ENCODE measurements at places on chromosomes 4 and X. TPM values are rescaled to one million over a fixed set of nuclear protein-coding genes. Genes with fewer than 3 reads are reported as not detected.

TNIP3 gene
- total RNA-seq = not detected

NEXMIF gene
- 0.19 TPM for total RNA-seq

SCML1 gene
- 6.8 TPM for total RNA-seq

SOX3 gene
- total RNA-seq = not detected

MAGEH1 gene
- 10.7 TPM for total RNA-seq

FANCB gene
- total RNA-seq = 0.66 TPM

DNA sequence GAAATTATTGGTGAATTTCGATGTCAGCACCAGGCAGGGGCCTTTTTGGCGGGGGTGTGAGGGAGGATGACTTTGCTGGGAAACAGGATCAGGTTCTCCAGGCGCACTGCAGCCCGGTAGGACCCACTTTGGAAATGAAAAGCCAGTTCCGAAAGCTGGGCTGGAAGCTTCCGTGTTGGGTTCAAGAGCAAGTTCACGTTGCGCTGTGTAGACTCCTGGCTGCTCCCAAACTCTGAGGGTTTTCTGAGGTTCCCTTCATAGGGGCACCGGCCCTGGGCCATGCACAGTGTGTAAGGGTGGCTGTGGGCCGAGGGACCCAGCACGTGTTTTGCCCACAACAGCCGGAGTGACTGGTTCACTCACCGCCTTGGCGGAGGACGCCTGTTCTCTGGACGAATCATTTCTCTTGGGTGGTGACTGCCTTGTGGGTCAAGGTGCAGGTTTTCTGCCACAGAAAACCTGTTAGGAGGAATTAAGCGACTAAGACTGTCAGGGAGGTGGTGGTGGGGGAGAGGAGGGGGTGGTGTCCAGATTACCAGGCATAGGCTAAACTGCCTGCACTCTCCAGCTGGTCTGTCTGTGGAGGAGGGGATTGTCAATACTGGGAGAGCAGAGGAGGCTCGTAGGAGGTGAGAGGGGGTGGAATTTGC, 8.0 kb downstream of the SHOX start:
- no peaks in the 10 kb centered on the region for H3K36me3 ChIP-seq
- peaks cover 9% of the 10 kb centered on the region for H3K4me1 ChIP-seq
- no peak overlapping the region for H3K4me3 ChIP-seq
- no peak for DNase-seq
- peaks cover 94% of the 10 kb centered on the region for H3K27me3 ChIP-seq

DNA sequence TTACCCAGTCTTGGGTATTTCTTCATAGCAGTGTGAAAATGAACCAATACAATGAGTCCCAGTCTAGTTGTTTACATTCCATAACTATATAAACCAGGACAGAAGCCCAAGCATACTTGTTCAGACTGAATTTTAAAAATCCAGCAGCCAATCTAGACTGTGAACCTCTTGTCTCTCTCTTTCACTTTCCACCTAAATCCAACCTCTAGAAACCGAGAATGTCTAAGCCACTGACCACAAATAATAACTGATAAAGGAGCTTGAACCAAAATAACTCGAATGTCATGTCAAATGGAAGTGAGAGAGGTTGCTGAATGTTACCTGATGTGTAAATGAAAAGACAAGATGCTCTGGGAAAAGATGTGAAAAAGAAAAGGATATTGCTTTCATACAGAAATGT, 544.7 kb downstream of the NLGN4X start:
- no peak overlapping the region for H3K27ac ChIP-seq
- H3K4me1 ChIP-seq = no peaks in the 10 kb centered on the region
- H3K4me3 ChIP-seq = no peak overlapping the region
- no peak for DNase-seq

GRCh38 chr4:38046727-38047489, 86.7 kb downstream of the PTTG2 start:
- H3K4me3 ChIP-seq = no peak overlapping the region
- H3K4me1 ChIP-seq = peaks cover 32% of the 10 kb centered on the region
- no peak overlapping the region for H3K27ac ChIP-seq
- no peaks in the 10 kb centered on the region for H3K27me3 ChIP-seq
- no peak for DNase-seq
- H3K36me3 ChIP-seq = peaks cover 63% of the 10 kb centered on the region

- no peaks in the 10 kb centered on the region for H3K4me1 ChIP-seq
- no peak overlapping the region for H3K4me3 ChIP-seq
- no peak for DNase-seq
- H3K27me3 ChIP-seq = no peaks in the 10 kb centered on the region
Observed at GRCh38 chrX:18017411-18017810, 156.3 kb upstream of the RAI2 start.

DNA sequence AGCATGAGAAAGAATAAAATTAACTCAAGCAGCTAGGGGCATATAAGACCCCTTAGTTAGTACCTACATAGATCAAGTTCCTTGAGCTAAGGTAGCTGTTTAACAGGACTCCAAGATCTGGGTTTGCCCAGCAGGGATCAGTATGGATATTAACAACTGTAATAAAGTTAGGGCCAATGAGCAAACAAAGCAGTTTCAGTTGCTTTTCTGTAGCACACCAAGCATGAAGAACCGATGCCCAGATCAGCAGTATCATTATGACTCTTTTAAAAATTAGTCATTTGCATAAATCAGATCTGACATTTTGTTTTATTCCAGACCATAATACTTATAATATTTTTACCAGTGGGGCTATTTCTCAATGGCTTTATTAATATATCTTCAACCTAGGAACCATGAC, 80.9 kb downstream of the C4orf33 start:
- no peaks in the 10 kb centered on the region for H3K36me3 ChIP-seq
- no peaks in the 10 kb centered on the region for H3K4me1 ChIP-seq
- no peak overlapping the region for H3K4me3 ChIP-seq
- DNase-seq = no peak

DNA sequence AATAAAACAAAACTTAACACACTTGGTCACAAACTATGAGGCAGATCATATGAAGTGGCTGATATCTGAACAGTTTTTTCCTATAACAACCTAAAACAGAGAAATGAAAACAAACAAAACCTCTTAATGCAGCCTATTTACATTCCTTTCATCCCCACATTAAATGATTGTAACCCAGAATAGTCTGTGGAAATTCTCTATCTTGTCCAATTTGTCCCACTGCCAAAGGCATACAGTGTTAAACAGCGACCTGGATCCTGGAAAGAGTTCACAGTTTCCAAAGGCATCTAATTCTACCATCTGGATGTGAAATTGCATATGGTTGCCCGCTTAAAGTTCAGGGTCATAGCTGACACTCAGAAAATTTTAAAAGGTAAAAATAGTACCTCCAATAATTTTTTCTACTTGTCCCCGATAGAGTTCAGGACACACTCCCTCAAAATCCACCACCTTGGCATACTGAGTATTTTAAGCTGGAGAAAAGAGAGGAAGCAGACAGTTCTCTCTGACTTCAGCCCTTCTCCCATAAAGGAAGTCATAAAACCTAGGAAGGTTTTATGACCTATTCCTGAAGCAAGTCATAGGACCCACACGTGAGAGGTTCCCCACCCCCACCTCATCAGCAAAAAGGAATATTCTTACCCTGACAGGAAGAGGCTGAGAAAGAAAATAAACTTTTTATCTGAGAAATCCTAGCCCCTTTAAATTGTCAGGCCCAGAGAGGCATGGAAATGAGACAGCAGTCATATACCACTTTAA, 270.2 kb downstream of the PAPSS1 start:
- DNase-seq = no peak
- H3K4me3 ChIP-seq = no peak overlapping the region
- H3K36me3 ChIP-seq = no peaks in the 10 kb centered on the region
- H3K27ac ChIP-seq = no peak overlapping the region

DNA sequence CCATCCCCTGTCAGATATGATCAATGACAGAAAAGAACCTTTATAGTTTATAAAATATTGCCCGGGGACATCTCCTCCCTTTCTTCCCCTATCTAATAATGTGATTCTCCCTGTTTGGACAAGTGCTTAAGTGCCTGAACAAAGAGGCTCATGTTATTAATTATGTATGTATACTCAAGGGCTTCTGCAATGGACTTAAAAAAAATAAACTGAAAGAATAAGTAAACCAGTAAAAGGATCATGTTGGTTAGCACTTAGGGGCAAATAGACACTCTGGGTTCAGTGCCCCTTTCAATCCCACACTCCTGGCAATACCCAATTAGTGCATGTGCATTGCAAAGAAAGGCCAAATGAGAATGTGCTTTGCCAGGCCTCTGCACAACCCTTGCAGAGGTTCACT, 30.7 kb upstream of the RPS6KA6 start:
- H3K27ac ChIP-seq = no peak overlapping the region
- H3K36me3 ChIP-seq = no peaks in the 10 kb centered on the region
- H3K4me3 ChIP-seq = no peak overlapping the region
- no peaks in the 10 kb centered on the region for H3K27me3 ChIP-seq

DNA sequence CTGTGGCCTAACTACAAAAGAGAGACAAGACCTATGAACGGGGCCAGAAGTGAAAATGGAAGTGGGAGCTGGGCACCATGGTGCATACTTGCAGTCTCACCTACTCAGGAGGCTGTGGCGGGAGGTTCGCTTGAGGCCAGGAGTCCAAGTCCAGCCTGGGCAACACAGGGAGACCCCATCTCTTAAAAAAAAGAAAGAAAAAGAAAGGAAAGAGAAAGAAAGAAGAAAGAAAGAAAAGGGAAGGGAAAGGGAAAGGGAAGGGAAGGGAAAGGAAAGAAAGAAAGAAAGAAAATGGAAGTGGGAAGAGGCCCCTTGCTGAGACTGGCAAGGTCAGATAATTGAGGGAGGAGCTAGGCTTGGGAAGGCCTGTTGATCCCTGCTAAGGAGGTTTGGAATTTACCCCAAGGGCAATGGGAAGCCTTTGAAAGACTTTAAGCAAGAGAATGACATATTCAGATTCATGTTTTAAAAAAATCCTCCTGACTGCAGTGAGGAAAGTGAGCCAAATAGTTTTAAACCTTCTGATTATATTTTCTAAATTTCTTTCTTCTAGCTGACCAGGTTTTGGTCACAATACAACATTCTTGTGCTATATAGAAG, 17.7 kb upstream of the HERC5 start:
- no peaks in the 10 kb centered on the region for H3K4me1 ChIP-seq
- peaks cover 66% of the 10 kb centered on the region for H3K36me3 ChIP-seq
- no peak for DNase-seq
- H3K27ac ChIP-seq = no peak overlapping the region

DNA sequence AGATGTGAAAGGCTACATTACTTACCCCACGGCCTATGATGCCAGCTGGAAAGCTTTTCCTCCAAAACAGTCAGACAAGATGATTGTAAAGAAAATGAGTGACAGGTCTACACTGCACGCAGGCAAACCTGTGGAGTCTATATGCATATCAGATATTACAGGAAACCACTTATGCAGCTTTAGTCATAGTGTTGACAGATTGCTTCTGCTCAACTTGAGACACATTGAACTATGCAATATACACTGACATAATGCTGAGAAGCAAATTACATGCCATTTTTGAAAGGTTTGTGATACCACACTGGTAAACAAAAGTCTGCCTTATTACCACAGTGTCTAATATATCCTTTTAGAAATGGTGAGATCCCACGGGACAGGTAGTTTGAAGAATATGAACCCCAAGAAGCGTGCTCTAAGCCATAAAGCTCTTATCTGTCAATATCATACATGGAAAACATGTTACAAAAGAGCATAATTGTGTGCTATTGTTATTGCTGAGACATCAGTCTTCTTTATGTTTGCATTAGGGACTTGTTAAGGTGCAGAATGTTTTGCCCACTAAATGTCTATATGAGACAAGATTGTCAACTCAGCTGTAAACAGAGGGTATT, 1835.8 kb upstream of the TENM3 start:
- no peaks in the 10 kb centered on the region for H3K36me3 ChIP-seq
- H3K27me3 ChIP-seq = no peaks in the 10 kb centered on the region
- H3K27ac ChIP-seq = no peak overlapping the region
- no peak for DNase-seq
- no peaks in the 10 kb centered on the region for H3K4me1 ChIP-seq

DNA sequence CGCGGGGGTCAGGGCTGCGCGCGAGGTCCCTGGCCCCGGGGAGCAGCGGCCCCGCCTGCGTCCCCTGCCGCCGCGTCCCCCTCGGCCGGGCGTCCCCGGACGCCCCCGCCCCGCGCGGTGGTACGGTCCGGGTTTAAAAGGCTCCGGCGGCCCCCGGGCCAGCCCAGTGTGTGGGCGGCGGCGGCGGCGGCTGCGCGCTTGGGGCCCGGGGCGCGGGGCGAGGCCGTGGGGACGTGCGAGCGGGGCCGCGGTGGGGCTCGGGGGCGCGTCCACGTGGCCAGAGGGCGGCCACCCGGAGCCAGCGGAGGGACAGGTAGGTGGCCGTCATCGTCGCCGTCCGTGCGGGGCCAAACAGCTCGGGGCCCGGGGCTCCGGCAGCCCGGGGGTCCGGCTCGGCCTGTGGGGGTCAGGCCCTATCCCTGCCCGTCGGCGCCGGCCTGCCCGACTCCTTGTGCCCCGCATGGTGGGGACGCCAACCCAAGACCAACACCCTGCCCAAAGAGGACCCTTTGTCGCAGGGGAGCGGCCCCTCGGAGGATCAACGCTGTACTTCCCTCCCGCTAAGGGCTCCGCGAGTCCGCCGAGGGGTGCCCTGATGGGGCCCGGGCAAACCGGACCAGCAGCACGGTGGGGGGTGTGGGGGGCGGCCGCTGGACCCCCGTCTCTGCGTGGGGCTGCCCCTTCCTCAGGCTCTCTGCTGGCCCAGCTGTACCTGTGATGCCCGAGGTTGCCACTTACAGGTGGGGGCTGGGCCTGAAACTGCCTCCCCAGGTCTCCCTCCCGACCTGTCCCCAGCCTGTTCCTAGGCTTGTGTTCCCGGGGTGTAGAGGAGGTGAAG, at the start of gene PLXNA3:
Gene PLXNA3 (plus strand): TSS at position 166 of the 838 bp plus-strand sequence. CDS start 1,903 bp downstream, outside the sequence.
- peak within 1 kb of the TSS; percentile 74 for H3K27ac ChIP-seq
- H3K36me3 ChIP-seq = no peaks in the 10 kb centered on the region
- H3K27me3 ChIP-seq = no peaks in the 10 kb centered on the region
- peaks cover 9% of the 10 kb centered on the region for H3K4me1 ChIP-seq
- H3K4me3 ChIP-seq = peak within 1 kb of the TSS; percentile 75

DNA sequence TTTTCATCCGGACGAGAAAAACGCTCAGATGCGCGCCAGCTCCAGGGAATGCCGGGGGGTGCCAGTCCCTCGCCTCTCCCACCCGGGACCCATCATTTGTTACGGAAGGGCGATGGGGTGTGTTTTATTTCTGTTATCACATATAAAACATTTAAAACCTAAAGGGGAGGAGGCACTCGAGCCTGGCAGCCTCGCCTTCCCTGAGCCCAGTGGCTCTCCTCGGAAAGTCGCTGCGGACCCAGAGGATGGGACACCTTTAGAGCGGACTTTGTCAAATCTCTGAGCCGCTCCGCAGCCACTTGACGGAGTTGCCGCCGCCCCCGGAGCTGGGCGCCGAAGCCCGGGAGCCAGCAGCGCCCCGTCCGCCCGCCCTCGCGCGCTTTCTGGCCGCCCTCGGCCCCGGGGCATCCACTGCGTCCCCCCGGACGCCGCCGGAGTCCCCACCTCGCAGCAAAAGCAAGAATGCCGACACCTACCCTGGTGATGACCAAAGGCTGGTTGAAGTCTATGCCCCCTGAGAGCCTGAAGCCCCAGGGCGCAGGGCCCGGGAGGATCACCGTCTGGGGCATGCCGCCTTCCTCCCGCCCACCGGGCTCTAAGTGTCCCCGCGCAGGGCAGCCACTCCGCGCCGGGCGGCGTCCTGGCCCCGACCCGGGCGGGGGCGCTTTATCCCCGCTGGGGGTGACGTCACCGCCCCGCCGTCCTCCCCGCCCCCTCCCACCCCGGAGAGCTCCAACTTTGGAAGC, at the start of gene PDLIM3:
Gene PDLIM3 (minus strand): TSS at position 642 of the 746 bp plus-strand sequence. CDS start 73 bp downstream, at position 569.
- H3K4me1 ChIP-seq = peaks cover 54% of the 10 kb centered on the region
- H3K4me3 ChIP-seq = peak within 1 kb of the TSS; percentile 86
- peak within 1 kb of the TSS; percentile 95 for H3K27ac ChIP-seq
- no peaks in the 10 kb centered on the region for H3K36me3 ChIP-seq
